SK-N-SH (cell line): ENCODE measurements at places on chromosomes 1 and 21. TPM values are rescaled to one million over a fixed set of nuclear protein-coding genes. Genes with fewer than 3 reads are reported as not detected.

DNA sequence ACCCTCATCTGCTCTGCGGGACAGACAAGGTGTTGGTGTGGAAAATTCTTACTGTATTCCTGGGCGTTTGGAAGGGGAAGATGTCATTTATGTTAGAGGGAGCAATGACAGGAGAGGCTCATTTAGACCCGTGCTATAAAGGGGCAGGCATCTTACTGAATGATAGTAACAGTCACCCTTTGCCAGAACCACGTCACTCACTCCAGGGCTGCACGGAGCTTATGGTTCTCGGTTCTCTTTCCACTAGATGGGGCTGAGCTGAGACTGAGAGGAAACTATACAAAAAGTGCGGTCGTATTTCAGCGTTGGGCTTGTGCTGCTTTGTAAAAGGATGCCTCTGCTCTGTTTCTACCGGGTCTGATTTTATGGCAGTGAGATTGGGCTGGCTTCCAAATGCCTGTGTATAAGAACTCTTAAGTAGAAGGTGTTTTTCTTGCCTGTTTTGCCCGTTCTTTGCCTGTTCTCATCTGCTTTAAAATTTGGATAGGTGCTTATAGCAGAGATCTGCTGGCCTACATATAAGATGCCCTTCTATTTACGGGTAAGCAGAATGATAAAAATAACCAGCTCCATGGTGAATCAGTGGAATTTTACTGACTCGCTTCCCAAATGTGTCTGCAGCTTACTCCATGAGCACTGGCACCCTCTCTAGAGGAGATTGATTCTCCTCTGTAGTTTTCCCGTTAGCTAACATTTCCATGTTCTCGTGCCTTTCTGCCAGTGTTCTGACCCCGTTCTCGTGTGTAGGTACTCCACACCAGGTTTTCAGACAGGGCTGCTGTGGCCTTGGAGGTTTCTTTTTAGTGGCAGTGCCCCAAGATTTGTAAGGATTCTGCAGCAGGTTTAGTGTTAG is 55.9 kb downstream of the MRPS6 start:
- H3K4me3 ChIP-seq = peak overlapping the region; percentile 24
- H3K4me1 ChIP-seq = peaks cover 27% of the 10 kb centered on the region
- peak; percentile 49 for DNase-seq
- H3K27ac ChIP-seq = peak overlapping the region; percentile 87
- no peaks in the 10 kb centered on the region for H3K27me3 ChIP-seq

DNA sequence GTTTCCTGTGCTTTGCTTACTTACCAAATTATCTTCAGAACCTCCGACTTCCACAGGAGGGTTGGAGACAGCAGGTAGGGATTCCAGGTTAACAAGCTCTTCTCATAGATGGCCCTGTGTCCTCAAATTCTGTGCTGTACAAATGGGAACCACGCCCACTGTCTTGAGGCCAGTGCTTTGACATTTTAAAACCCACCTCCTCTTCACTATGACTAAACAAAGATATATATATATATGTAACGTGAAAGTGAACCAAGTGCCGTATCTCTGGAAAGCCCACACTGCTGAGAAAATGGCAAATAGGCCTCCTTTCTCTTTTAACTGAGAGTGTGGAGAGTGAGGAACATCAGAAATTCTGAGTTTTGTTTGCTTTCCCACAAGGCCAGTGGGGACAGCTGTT is 99.6 kb downstream of the ZBTB18 start:
- H3K27me3 ChIP-seq = no peaks in the 10 kb centered on the region
- H3K36me3 ChIP-seq = no peaks in the 10 kb centered on the region

GRCh38 chr1:230883967-230884366 is 15.6 kb upstream of the C1orf198 start:
- H3K36me3 ChIP-seq = no peaks in the 10 kb centered on the region
- no peak overlapping the region for H3K27ac ChIP-seq
- no peaks in the 10 kb centered on the region for H3K27me3 ChIP-seq
- H3K4me1 ChIP-seq = no peaks in the 10 kb centered on the region
- DNase-seq = no peak

DNA sequence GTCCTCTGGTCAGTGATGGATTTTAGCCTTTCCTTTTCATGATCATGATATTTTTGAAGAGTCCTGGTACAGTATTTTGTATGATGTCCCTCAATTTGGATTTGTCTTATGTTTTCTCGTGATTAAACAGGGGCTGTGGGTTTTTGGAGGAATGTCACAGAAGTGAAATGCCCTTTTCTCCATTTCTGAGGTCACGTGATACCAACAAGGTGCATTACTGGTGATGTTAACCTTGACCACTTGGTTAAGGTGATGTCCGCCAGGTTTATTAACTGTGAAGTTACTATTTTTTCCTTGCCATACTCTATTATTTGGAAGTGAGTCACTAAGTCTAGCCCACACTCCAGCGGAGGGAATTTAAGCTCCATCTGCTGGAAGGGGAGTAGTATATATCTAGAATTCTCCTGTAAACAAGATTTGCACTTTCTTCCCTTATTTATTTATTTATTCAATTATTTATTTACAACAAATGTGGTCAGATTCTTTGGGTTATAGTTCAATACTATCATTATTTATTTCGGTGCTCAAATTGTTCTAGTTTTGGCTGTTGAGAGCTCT is 123.4 kb downstream of the HIVEP3 start:
- no peaks in the 10 kb centered on the region for H3K36me3 ChIP-seq
- DNase-seq = no peak
- H3K4me1 ChIP-seq = no peaks in the 10 kb centered on the region
- no peak overlapping the region for H3K4me3 ChIP-seq
- no peak overlapping the region for H3K27ac ChIP-seq
- no peaks in the 10 kb centered on the region for H3K27me3 ChIP-seq

DNA sequence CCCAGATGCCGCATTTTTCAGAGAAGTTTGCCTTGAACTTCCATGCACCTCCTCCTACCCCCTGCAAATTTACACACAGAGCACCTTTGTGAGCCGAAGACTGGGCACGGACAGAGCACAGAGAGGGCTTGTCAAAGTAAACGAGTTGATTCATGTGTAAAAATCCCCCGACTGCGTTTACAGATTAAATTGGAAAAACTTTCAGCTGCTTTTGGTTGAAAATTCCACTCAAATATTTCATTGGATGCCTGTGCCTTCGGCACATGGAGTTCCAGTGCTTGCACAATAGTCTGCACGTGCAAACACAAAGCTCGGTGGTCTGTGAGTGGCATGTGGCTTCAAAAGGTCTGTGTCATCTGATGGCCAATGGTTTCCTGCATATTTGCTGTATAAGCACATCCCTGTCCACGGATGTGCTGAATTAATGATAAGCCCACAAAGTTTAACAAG is 177.5 kb downstream of the SETD4 start:
- H3K27ac ChIP-seq = no peak overlapping the region
- H3K36me3 ChIP-seq = no peaks in the 10 kb centered on the region
- peaks cover 15% of the 10 kb centered on the region; the same call in 1 of the 2 replicates for H3K27me3 ChIP-seq
- no peak overlapping the region for H3K4me3 ChIP-seq
- DNase-seq = no peak

DNA sequence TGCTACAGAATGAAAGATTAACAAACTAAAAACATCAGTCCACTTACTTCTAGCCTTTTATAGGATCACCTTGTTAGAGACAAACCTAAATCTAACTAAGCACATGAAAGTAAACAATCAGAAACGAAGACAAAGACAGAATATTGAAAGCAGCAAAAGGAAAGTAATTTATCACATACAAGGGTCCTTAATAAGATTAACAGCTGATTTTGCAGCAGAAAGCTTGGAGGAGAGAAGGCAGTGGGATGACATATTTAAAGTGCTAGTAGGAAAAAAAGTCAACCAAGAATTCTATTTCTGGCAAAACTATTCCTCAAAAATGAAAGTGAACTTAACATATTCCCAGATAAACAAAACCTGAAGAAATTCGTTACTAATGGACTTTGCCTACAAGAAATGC is 286.4 kb downstream of the RWDD3 start:
- no peak overlapping the region for H3K27ac ChIP-seq
- no peak overlapping the region for H3K4me3 ChIP-seq
- no peaks in the 10 kb centered on the region for H3K36me3 ChIP-seq
- H3K4me1 ChIP-seq = no peaks in the 10 kb centered on the region
- DNase-seq = no peak

DNA sequence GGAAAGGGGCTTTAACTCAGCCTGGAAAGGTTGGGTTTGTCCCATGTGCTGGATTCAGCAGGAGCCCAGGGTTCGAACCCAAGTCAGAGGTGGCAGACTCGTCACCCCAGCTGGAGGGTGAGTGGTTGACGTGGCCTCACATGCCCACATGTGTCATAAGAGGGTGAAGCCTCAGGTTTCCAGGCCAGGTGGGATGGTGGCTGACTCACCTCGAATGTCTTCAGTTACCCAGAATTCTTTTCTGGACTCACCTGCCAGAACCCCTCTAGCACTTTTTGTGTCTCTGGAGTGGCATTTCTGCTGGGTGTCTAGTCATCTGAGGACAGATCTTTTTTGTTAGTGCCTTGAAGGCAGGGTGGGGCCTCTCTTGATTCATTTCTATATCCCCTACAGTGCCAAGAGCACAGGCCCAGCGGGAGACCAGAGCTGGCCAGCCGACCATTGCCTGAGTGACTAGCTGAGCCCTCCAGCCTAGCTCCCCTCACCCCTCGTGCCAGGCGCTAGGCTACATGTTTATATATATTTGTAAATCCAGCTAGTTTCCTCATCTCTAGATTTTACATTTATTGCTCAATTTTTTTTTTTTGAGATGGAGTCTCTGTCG is 28.1 kb downstream of the IL6R start:
- DNase-seq = no peak
- H3K4me3 ChIP-seq = no peak overlapping the region
- no peak overlapping the region for H3K27ac ChIP-seq
- H3K36me3 ChIP-seq = no peaks in the 10 kb centered on the region
- peaks cover 3% of the 10 kb centered on the region; the same call in 1 of the 2 replicates for H3K4me1 ChIP-seq
- no peaks in the 10 kb centered on the region for H3K27me3 ChIP-seq

- no peaks in the 10 kb centered on the region for H3K27me3 ChIP-seq
- no peaks in the 10 kb centered on the region for H3K36me3 ChIP-seq
- H3K4me1 ChIP-seq = peaks cover 3% of the 10 kb centered on the region; the same call in 1 of the 2 replicates
- peak; percentile 86 for DNase-seq
Observed at GRCh38 chr1:53061859-53062707, at the start of gene PODN. TSS of gene PODN (plus strand) at chr1:53062213. CDS start at chr1:53069856, 7,643 bp downstream.

DNA sequence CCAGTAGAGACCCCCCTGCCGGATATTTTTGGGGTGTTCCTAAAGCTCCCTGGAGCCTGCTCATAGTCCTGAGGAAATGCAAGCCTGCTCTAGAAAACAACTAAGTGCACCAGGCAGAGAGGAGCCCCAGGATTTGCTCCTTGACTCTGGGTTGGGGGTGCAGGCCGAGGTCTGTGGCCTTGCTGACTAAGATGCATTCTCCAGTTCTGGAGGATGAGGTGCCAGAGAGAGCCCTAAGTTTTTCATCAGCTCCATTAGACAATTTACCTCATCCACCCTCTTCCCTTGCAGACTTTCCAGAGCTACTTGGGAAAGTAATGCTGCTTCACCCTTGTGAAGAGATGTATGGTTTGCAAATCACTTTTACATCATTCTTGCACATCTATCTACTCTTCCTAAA is 9.1 kb downstream of the TUFT1 start:
- H3K4me1 ChIP-seq = peaks cover 9% of the 10 kb centered on the region; the same call in 1 of the 2 replicates
- H3K27me3 ChIP-seq = no peaks in the 10 kb centered on the region
- no peak overlapping the region for H3K4me3 ChIP-seq
- H3K27ac ChIP-seq = peak overlapping the region; percentile 73

DNA sequence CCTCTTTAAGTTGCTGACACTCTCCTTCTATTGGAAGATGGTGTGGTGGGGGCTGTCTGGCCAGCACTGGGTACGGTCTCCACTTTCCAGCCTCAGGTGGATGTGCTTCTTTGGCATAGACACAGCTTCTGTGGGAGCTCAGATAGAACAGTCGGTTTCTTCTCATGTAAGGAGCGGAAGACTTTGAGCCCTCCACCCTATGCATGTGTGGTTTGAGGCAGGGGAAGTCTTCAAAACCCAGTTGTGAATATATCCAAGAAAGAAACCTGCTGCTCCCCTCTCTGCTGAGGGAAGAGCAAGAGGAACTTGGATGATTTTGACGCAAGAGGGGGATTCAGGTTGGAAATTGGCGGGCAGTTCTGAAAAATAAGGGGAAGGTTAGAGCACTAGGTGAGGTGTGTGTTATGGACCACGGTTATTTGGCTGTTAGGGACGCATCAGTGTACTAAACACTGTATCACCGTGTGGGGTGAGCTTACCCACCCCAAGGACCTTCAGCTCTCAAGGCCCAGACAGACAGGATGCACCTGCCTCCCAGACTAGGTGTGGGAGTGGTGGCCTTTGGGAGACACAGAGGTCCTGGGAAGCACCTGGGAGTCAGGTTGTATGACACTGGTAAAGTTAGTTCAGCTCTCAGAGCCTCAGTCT is 36.2 kb downstream of the IL6R start:
- H3K36me3 ChIP-seq = no peaks in the 10 kb centered on the region
- H3K4me1 ChIP-seq = no peaks in the 10 kb centered on the region
- no peaks in the 10 kb centered on the region for H3K27me3 ChIP-seq
- no peak for DNase-seq

DNA sequence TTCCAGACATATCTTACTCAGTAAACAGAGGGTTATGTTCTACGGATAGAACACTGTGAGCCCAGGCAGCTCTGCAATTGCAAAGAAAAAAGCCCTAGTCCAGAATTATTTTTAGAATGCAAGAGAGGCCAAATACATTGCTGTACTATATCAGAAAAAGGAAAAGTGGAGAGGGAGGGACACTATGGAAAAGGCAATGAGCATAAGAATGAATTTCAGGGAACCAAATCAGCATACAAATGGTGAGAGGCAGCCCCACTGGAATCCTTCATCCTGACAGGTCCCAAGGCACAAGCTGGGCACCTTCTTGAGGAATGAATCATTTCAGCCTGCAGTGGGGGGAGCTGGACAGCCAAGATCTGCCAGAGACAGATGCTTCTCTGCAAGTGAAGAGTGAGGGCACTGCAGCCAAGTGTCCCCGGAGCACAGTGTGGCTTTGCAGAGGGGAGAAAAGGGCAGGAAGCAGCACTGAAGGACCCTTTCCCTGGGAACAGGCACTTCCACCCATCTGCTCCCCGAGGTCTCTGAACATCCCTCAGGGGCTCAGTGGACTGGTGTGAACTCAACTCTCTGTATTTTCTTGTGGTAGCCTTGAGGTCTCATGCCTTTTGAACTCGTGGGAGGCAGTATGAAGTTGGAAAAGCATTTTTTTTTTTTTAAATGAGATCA is 115.6 kb downstream of the XCL2 start:
- peak; percentile 18 for DNase-seq
- no peaks in the 10 kb centered on the region for H3K27me3 ChIP-seq
- no peaks in the 10 kb centered on the region for H3K4me1 ChIP-seq
- no peak overlapping the region for H3K4me3 ChIP-seq
- H3K36me3 ChIP-seq = no peaks in the 10 kb centered on the region

OR2L8 gene
- polyA plus RNA-seq = not detected in 2 replicates

NID1 gene
- polyA plus RNA-seq = 49.3 and 74.3 TPM in 2 replicates

ENSA gene
- polyA plus RNA-seq = 47.4 and 56.3 TPM in 2 replicates

LYPLA2 gene
- 109 and 135 TPM in 2 replicates for polyA plus RNA-seq

APCS gene
- not detected in 2 replicates for polyA plus RNA-seq

INTS3 gene
- polyA plus RNA-seq = 64.3 and 80.9 TPM in 2 replicates
